Globus pallidus (tissue), 1 donor: ENCODE measurements at places on chromosomes 7 and 10.
A peak's percentile ranks its signal among the peaks of the same experiment; 100 is the strongest.

- DNase-seq, result no peak
Observed at GRCh38 chr7:131554880-131555516, 1.4 kb downstream of the PODXL start.

GRCh38 chr10:97969538-97970079, 60.8 kb downstream of the CRTAC1 start:
- DNase-seq, result no peak

DNA sequence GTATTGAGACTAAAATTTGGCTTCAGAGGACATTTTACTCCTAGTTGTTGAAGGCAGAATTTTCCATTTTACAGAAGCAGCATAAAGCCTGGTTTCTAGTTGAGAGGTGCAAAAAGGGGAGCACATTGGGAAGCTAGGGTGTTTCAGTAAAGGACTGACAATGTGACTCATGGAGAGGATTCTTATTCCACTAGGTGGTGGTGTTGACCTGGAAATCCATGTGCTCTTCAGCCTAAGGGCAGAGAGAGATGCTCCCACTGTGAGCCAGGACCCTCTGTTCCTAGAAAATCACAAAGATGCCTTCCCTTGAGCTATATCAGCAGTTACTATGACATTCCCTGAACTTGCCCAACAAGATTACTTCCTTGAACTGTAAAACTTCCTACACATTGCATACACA, 687.8 kb downstream of the IPMK start:
- peak; percentile 20 for DNase-seq

DNA sequence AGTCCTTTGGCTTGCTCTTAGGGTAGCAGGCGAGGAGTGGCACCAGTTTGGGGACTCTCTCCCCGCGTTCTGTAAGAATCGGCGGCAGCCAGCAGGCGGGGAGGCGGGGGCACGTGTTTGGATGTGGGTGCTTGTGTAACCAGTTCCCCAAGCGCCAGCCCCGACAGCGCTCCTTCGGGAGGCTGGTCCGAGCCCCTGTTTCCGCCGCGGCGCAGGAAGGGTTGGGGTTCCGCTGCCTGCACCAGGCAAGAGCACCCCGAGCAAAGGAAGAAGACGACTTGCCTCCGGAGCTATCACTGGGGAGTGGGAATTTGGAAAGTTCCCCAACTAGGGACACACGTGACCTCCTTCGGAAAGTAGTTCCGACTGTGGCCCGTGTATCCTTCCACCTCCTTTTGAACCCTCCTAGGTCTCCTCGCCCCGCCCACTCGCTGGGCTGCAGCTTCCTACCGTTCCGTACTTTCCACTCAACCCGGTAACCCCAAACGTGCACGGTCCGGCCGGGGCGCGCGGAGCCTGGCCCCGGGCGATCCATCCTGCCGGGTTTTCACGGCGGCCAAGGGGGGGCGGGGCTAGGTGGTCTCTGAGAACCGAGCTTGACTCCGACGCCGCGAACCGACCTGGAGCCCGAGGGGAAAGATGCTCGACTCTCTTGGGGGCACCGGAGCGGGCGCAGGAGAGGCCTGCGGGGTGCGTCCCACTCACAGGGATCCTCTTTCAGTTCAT, 1.2 kb downstream of the KLLN start:
- DNase-seq, result peak; percentile 92

DNA sequence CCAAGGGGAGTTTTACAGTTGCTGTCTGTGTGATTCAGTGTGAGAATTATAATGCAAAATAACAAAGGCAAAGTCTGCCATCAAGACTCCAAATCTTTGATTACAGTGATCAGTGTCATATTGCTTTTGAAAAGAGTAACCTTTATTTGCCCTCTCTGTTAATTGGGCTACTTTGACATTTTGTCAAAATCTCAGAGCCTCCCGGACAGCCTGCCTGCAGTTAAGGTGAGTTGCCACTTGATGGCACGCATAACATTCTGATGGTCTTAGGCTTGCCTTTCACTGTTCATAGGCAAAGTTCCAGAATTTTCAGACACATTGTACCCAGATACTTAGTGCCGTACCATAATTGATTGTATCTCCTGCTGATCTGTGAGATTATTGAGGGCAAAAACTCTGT, 253.5 kb downstream of the ABCA13 start:
- no peak for DNase-seq

- peak; percentile 32 for DNase-seq
Observed at GRCh38 chr10:66252986-66253385, 672.9 kb upstream of the LRRTM3 start.

DNA sequence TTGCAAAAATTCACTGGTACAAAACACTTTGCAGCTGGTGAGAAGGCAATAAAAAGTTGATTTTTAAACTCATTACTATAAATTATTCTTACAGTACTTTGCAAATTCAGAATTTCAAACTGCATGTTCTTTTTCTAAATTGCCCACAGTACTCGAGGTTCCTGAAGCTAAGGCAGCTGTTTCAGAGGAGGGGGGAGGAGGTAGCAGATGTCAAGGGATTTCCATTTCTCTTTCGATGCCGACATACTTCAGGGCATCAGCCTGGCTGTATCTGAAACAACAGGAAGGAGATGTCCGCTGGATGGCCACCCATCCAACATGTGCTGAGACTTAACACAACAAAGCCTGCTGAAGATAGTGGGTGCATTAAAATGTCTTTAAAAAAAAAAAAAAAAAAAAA, 76.7 kb downstream of the EZH2 start:
- DNase-seq, result no peak

DNA sequence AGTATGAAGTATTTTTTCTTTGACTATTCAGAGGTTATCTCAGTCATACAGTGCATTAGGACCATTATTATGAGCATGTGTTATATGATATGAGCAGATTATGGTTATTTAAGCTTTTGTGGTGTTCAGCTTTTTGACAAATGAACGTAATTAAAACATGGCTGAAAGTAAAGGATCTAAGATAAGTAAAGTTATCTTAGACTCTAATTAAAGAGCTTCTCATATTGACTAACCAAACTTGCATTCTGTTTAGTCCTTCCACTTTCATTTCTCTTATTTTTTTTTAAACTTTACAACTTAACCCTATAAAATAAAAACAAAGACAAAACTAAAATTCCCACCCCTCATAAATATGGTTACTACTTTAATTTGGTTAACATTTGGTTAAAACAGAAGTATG, 6.9 kb upstream of the GPR85 start:
- DNase-seq, result no peak

- no peak for DNase-seq
Observed at GRCh38 chr10:71357792-71358265, 38.8 kb downstream of the SLC29A3 start.

DNA sequence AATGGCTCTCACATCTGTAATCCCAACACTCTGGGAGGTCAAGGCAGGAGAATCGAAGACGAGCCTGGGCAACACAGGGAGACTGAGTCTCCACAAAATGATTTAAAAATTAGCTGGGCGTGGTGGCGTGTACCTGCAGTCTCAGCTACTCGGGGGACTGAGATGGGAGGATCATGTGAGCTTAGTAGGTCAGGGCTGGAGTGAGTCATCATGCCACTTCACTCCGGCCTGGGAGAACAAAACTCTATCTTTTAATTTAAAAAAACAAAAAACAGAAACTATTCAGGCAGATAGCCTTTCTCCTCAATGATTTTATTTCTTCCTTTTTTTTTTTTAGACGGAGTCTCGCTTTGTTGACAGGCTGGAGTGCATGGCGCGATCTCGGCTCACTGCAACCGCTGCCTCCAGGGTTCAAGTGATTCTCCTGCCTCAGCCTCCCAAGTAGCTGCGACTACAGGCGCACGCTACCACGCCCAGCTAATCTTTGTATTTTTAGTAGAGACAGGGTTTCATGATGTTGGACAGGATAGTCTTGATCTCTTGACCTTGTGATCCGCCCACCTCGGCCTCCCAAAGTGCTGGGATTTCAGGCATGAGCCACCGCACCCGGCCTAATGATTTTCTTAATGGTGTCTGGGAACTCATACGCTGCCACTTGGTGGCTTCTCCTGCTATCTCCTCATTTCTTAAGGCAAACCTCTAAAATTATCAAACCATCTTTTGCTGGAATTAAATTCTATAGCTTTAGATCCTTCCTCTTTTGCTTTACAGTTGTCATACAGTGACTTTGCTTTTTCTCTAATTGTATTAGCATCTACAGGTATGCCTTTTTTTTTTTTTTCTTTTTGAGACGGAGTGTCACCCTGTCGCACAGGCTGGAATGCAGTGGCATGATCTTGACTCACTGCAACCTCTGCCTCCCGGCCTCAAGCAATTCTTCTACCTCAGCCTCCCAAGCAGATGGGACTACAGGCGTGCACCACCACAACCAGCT, 22.9 kb downstream of the SRPK2 start:
- DNase-seq, result no peak
